Hindlimb muscle (tissue), 1 donor: ENCODE measurements at places on chromosomes 2 and 18. TPM values are rescaled to one million over a fixed set of nuclear protein-coding genes. Genes with fewer than 3 reads are reported as not detected.

GRCh38 chr2:42099438-42100173, 51.8 kb downstream of the PKDCC start:
- DNase-seq = no peak

DNA sequence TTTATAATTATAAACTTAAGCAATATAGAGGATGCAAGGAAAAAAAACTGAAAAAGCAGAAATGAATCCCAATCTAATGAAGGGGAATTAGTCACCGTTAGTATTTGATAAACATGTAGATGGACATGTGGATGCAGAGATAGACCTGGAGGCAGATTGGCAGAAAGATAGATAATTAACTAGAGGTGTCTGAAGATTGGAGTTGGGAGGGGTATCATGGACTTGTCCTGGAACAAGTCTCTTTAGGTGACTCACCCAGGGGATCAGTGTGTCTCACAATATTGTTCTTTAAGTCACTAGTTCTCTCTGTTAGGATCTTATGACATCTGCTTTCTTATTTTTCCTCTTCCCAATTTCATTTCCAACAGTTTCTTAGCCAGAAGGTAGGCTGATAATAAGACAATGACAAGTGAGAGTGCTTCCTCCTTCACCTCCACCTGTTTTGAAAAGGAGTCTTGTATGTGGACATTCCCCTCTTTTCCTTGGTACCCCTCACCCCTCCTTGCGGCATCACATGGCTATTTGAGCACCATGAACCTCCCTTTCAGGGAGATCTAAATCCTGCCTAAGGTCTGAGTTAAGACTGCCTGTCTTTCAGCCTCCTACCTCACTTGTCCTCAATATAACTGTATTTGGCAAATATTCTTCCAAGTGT, 987.7 kb downstream of the TSN start:
- no peak for DNase-seq

- no peak for DNase-seq
Observed at GRCh38 chr18:55354795-55355194, 233.2 kb downstream of the TCF4 start.

DNA sequence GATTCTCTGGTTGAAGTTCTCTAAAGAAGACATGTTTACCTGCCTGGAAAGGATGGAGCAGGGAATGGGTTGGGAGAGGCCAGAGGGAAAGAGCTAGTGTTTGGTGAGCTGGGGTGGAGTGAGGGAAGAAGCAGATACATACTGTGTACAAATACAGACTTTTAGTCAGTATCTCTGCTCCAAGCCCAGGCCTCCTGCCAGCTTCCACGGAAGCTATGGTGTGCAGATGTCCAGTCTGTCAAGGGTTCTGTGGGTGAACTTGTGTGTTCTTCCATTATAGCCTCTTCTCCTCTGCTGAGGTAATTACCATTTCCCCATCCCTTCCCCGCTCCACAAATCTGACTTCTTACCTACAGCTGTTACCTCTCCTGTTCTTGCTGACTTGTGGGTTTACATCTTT, 208.6 kb downstream of the HRH4 start:
- no peak for DNase-seq

GRCh38 chr2:217837530-217837929, 165.3 kb downstream of the TNS1 start:
- DNase-seq = no peak

DNA sequence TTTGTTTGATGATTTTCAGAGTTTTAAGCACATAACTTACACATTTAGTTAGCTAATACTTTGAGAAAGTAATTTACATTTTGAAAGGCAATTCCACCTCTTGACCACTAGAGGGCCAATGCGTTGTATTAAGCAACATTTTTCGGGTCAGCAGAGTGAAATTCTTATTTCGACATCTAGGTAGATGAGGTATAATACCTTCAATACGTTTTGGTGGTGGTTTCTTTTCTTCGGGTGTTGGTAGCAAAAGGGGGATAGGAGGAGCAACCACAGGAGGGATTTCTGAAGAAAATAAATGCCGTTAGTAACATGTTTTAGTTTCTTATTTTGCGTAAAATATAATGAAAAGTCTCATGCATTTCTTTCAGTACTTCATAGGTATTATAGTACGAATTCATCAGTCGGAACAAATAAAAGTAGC, 106.3 kb downstream of the TTN start:
- no peak for DNase-seq

DNA sequence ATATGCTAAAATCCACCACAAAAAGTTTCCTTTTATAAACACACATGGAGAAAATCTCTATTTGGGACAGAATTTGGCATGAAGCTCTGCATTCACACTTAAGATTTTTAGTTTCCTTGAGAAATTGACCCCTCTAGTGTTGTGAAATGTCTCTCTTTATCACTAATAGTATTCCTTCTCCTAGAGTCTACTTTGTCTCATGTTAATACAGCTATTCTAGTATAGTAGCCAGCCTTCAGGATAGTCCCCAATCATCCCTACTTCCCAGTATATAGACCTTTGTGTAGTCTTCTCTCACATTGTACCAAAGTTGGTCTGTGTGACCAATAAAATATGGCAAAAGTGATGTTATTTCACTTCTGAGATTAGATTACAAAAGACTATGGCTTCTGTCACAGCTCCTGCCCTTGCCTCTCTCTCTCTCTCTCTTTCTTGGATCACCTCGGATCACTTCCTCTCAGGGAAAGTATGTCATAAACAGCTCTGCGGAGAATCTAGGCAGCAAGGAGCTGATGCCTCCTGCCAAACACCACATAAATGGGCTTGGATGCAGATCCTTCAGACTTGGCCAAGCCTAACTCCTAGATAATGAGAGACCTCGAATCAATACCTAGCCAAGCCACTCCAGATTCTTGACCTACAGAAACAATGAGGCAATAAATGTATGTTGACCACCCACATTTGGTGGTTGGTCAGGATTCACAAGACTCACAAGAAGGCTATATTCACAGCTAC, 59.7 kb upstream of the NABP1 start:
- no peak for DNase-seq

DNA sequence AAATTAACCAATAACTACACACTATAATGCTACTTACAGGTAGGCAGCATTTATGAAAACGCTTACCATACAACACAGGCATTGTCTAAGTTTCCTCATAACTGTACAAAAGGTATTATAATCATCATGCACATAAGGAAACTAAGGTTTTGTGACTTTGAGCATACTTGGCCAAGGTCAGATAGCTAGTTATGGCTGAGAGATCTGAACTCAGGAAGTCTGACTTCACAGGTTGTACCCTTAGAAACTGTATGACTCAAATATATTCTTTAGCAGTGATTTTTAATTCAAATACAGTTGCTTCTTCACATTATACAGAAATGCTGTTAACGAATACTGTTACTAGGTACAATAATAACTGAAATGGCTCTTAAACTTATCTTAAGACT, 89.3 kb downstream of the TRIP12 start:
- no peak for DNase-seq

GRCh38 chr2:27823135-27823534, 51.6 kb downstream of the MRPL33 start:
- no peak for DNase-seq

Gene EDAR
- not detected for polyA plus RNA-seq

DNA sequence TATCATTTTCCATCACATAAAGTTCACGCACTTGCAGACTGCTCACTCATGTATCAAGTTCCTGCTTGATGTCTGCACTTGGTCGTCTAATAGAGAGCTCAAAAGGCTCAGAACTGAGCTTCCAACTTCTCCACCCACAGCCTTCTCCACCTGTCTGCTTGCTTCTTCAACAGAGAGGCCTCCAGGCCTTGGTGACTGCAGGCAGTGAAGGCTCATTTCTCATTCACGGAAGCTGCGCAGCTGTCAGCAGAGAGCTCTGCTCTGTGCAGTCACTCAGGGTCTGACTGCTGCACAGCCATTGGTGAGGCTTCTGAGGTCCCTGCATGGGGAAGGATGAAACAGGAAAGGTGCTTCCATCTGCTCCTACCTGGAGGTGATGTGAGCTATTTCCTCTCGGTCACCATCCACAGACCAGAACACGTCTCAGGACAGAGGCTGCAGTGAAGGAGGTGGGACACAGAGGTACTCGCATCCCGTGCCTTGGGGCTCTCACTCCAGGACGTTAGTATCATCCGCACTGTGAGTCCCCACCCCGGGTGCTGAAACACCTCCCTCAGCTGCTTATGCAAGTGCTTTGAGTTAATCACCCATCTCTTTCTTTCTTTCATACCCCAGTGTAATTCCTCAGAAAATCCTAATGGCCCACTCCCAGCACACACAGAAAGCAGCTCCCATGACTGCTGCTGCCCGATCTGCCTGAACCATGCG, 126.2 kb downstream of the TMEM18 start:
- DNase-seq = no peak

Gene NR4A2
- 1.9 TPM for polyA plus RNA-seq

DNA sequence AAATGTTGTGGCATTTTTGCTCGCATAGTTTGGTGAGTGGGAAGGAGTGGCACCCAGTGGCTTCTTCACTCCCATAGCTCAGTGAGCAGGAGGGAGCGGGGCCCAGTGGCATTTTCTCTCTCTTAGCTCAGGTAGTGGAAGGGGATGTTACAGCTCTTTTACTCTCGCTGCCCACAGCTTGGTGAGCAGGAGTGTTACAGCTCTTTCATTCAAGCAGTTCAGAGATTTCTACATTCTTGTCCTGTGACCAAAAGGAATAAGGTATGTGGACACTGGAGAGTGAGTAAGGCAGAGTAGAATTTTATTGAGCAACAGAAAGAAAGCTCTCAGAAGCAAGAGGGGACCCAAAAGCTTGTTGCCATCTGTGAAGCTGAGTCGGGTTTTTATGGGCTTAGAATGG, 192.4 kb downstream of the SPAG16 start:
- no peak for DNase-seq

DNA sequence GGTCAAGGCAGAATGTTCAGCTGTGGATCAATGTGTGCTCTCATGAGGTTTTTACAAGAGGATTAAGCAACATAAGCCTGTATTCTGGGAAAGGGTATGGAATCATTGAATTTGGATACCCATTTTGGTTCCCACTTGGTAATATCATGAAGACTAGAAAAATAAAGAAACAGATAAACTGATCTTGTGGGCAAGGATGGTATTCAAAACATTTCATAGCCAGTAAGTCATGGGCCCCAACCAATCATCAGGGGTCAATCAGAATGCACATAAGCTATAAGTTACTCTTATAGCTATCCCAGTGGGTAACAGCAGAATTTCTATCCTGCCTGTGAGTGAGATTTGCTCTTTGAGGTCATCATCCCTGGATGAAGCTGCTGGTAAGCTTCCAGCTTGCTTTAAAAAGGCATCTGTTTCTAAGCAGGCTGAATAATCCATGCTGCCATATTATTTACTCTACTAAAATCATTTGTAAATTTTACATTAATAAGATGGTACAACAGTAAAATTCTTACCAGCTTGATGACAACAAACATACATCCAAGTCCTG, 291.2 kb downstream of the RAD51AP2 start:
- DNase-seq = no peak

Gene TUBB6
- polyA plus RNA-seq = 317 TPM

Gene SCN7A
- 46.2 TPM for polyA plus RNA-seq

Gene CCDC74A
- polyA plus RNA-seq = 2.0 TPM

Gene ZNF396
- 1.3 TPM for polyA plus RNA-seq

Gene FSIP2
- 1.1 TPM for polyA plus RNA-seq

Gene CNDP1
- 0.31 TPM for polyA plus RNA-seq

Gene DPP10
- polyA plus RNA-seq = 0.15 TPM

Gene KIF1A
- polyA plus RNA-seq = 4.4 TPM

Gene UPP2
- polyA plus RNA-seq = not detected

Gene PRSS56
- 2.2 TPM for polyA plus RNA-seq

- DNase-seq = no peak
Observed at GRCh38 chr2:222433332-222434173, 9.2 kb downstream of the SGPP2 start.

GRCh38 chr2:10097352-10098148, 17.3 kb upstream of the CYS1 start:
- DNase-seq = peak; percentile 68

GRCh38 chr2:177783835-177784744, 288.5 kb downstream of the PDE11A start:
- no peak for DNase-seq

DNA sequence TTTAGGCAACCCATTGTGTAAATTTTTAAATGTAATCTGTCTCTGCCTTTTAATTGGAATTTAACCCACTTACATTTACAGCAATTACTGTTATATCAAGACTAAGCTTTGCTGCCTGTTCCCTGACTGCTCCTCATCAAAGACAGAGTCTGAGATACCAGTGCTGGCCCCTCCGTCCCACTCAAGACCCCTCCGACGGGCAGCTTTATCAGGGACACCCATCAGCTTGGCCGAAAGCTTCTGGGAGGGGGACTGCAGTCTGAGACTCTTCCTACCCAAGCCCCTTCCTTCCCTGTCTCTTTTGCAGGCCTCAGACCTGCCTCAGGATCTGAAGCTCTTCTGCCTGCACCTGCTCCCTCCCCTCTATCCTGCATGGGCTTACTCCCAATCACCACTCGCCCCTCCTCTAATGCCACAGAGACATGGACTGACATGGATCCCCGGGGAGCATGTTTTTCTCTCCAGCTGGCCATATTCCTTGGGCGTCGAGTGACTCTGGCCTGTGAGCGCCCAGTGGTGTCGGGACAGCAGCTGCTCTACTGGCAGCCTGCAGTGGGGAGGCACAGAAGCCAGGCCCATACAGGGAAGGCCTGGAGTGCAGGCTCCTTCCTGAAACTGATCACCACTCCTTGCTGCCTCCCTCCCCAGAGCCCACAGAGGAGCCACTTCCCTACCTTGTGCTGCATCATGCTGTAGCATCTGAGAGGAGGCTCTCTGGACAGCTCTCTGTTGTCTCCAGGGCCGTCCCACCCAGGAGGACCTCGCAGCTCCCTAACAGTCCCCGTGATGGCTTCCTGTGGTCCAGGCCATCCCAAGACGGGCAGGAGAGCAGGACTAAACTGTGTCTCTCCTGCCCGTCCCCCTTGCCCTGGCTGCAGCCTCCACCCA, 3.7 kb upstream of the KIF1A start:
- no peak for DNase-seq

Gene LDLRAD4
- 8.0 TPM for polyA plus RNA-seq

GRCh38 chr18:8703781-8704301, 1.5 kb upstream of the MTCL1 start:
- DNase-seq = no peak

GRCh38 chr2:175445281-175445680, 263.8 kb upstream of the ATP5MC3 start:
- no peak for DNase-seq

DNA sequence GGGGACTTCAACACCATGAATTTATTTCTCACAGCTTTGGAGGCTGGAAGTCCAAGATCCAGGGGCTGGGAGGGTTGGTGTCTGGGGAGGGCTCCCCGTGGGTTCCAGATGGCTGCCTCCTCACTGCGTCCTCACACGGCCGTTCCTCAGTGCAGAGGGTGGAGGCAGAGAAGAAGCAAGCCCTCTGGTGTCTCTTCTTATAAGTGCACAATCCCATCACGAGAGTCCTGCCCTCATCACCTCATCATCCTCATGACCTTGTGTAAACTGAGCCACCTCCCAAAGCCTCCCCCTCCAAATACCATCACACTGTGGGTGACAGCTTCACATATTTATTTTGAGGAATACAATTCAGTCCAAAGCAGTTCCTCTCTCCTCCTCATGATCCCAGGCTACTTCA, 26.3 kb downstream of the TMEM163 start:
- DNase-seq = no peak

Gene MYO3B
- 0.06 TPM for polyA plus RNA-seq

GRCh38 chr2:31101701-31102100, 36.5 kb downstream of the GALNT14 start:
- DNase-seq = no peak

- peak; percentile 59 for DNase-seq
Observed at GRCh38 chr2:100321179-100321865, 979 bp downstream of the LONRF2 start.

Gene AFF3
- polyA plus RNA-seq = 3.9 TPM

- DNase-seq = no peak
Observed at GRCh38 chr2:104434318-104434792, 419.6 kb upstream of the POU3F3 start.

GRCh38 chr2:189933911-189934399, 128.6 kb downstream of the MSTN start:
- DNase-seq = peak; percentile 6
